ELR (cell line): ENCODE measurements at places on chromosomes 16 and 17.

GRCh38 chr17:79959042-79959441 is 76.6 kb downstream of the TBC1D16 start:
- DNase-seq = no peak

- no peak for DNase-seq
Observed at GRCh38 chr16:82732461-82732860, 105.7 kb downstream of the CDH13 start.

DNA sequence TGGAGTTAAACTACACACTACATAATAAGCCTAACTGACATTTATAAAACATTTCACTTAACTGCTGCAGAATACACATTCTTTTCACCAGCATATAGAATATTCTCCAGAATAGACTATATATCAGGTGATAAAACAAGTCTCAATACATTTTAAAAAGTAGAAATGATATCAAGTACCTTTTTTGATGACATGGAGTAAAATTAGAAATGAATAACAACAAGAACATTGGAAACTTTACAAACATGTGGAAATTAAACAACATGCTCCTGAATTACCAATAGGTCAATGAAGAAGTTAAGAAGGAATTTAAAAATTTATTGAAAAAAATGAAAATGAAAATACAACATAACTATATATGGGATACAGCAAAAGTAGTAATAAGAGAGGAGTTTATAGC is 47.5 kb upstream of the CES5A start:
- DNase-seq = no peak

- peak; percentile 56 for DNase-seq
Observed at GRCh38 chr16:71933913-71934695, 38.8 kb downstream of the IST1 start.

GRCh38 chr16:3530371-3530914 is 29.6 kb downstream of the CLUAP1 start:
- DNase-seq = no peak

DNA sequence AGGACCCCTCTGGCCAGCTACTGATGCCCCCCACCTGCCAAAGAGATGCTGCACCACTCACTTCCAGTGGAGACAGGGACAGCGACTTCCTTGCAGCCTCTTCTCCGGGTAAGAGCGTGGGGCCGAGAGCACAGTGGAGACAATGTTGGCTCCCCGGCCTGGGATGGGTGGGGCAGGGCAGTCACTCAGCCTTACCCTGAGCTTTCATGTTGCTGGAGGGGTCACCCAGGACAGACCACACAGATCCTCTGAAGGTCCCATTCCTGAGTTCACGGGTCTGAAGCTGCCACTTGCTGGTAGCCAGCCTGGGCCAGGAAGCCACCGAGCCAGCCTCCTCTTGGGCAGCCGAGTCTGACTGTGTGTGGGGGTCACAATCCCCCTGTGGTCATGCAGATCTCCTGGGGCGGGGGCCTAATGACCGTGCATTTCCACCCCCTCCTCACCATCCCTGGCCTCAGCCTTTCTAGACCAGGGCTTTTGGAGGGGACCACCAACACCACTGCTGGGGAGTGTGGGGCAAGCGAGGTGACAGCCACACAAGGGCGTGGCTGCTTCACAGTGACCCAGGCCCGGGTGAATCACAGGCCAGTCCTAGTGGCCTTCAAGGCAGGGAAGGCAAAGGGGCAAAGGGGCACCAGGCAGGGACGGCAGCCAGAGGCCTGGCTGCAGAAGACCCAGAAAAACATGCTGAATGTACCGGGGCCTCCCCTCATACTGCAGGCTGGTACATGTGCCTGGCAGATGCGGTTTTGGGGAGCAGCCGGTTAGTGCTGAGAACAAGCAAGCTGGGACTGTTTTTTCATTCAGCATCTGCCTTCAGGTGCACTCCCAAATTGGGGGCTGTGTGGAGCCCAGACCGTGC is 10.4 kb downstream of the TAF1C start:
- no peak for DNase-seq

DNA sequence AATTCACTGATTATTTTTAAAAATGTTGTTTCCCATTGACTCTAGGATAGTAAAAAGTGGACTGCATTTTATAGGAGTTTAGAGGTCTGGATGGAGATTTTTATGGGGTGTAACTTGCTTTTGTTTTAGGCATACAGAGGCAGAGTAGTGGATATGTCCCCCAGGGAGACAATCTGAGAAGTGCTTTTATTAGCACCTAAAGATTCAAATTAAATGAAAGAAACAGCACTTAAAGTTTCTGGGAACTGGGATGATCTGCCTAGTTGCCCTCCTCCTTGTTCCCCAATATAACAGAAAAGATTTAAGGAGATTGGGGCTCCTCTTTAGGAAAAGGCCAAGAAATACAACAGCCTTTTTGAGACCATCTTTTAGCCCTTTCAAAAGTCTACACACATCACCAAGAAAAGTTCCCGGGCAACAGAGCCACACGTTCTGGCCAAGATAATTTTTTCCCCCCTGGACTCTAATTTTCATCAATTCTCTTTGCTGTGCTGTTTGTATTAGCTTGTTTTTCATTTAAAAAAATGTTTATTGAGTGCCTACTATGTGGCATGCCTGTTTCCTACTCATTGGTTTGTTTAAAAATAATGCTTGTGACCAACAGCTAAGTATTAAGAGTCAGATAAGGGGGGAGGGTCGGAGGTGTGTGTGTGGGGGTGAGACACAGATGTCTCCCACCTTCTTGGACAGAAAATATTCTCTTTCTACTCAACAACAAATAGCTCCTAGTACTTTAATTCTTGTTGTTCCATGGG is 2.5 kb upstream of the IGF2BP1 start:
- DNase-seq = no peak

- DNase-seq = no peak
Observed at GRCh38 chr16:88703486-88704309, 2.5 kb downstream of the RNF166 start.

DNA sequence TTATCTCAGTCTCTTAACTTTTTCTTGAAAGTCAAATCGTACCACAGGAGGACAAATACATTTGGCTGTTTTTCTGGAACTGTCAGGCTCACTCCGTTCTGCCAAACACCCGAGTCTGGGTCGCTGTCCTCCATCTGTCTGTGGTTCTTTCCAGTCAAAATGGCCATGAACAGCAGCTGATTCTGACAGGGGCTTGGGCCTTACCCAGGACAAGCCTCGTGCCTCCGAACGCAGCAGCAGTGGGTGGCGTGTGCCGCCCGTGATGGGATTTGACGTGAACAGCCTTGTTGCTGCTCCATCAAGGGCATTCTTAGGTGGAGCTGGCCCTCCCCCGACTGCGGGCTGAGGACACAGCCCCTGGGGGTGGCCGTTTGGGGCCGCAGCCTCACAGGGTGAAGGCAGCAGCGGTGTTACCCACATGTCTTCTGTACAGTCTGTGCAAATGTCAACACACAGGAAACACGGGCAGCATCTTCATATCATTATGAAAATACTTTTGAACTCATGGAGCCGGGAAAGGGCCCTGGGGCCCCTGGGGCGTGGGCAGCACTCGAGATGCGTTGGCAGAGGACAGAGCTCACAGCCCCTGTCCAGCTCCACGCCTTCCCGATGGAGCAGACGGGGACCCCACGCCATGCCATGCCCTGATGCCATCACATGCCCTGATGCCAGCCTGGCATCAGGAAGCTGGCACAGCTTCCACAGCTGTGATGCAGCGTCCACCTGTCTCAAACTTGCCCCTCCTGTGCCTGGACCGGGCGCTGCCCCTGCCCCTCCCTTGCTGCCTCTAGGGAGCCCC is 8.6 kb upstream of the ACSF3 start:
- DNase-seq = no peak

DNA sequence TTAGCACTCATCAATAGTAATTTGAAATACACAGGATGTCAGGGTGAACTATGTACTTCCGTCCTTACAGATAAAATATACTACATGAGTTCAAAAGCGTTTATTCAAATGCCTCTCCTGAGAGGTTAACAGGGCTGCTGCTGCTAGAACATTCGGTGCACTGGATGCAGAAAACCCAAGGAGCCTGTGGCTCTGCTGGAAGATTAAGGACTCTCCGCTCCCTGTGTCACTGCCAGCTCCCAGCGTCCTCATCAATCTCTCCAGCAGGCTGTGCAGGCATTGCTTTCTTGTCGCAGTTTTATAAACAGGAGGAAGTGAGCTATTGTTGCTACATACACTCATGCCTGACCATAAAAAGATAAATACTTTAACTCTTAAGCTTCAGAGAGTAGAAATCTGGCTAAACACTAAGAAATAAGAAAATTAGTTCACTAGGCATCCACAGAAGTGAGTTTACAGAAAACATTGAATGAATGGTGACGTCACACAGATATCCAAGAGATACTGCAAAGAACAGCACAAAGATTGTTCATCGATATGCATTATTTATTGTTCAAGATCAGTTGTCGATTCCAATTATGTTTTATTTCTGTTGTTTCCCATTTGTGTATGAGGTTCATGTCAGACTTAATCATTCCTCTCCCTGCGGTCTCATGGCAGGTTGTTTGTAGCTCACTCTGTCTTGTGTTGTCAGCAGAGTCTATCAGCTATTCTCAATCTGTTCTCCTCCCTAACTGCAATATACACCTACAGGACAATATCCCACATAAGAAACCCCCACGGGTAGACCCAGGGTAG is 127.9 kb upstream of the MON1B start:
- no peak for DNase-seq

DNA sequence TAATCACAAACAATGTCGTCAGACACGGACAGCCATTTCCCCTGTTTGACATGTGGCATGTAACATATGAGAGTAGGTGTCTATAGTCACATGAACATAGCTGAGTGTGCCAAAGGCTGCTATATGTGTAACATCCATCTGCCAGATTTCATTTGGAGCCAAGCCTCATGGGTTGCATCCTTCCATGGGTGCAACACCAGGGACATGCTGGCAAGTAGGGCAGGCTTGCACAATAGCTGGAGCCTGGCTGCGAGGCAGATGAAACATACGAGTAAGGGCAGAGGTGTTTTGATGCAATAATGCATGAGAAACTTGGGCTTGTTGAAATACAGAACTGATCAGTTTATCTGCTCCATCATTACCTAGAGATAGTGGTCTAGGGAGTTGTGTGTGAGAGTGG is 9.0 kb upstream of the ZNF689 start:
- DNase-seq = no peak

DNA sequence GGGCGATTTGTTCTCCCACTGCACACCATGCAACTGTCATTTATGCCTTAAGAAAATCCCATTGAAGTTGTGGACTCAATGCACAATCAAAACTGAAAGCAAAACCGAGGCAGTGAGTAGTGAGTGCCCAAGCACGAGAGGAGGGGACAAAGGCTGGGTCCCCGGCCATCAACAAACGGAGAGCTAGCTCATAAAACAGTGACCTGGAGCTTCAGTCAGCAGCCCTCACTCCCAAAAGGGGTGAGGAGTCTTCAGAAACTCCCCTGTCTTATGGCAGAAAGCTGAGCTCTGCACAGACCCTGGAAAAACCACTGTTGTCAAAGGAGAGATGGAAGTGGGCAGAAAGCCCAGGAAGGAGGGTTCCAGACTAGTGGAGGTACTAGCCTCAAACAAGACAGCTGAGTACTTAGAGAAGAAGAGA is 96.9 kb downstream of the ADCY9 start:
- no peak for DNase-seq

- DNase-seq = peak; percentile 53
Observed at GRCh38 chr16:715477-716199, 720 bp downstream of the METRN start.

- peak; percentile 26 for DNase-seq
Observed at GRCh38 chr17:55571095-55571494, 59.8 kb upstream of the SMIM36 start.

- DNase-seq = peak; percentile 16
Observed at GRCh38 chr17:27657620-27658019, 26.6 kb downstream of the LGALS9 start.
